ENCODE measurements at places on chromosomes 1 and 21.

GRCh38 chr1:171141688-171142415 is 43.2 kb upstream of the FMO2 start:
- DNase-seq: no peak

DNA sequence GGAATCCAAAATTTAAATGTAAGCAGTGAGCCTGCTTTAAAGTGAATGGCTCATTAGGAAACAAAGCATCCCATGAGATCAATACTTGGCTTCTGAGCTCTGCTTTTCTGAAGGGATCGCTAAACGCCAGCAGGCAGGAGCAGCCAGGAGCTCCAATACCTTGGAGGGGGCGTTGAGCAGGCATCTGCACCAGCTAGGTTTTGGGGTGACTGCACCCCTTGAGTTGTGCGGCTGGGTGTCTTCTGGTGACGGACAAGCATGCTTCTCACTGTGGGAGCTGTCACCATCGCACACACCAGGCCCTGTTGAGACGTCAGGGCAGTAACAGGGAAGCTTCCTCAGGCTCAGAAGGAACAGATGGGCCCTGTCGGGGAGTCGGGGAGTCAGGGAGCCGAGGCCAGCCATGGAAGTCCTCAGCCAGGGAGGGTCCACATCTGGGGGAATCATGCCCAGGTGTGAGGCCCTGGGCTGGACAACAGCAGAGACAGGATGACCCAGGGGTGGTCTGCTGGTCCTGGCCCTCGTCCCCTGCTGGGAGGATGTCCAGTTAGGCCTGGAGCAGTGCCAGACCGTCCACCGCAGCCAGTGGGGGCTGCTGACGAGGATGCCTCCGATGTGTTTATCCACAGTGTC is 57.9 kb upstream of the ADARB1 start:
- no peak for DNase-seq

- DNase-seq: no peak
Observed at GRCh38 chr1:176612791-176613190, 149.8 kb downstream of the PAPPA2 start.

GRCh38 chr1:152951711-152952110 is 4.7 kb downstream of the SPRR5 start:
- DNase-seq: no peak

DNA sequence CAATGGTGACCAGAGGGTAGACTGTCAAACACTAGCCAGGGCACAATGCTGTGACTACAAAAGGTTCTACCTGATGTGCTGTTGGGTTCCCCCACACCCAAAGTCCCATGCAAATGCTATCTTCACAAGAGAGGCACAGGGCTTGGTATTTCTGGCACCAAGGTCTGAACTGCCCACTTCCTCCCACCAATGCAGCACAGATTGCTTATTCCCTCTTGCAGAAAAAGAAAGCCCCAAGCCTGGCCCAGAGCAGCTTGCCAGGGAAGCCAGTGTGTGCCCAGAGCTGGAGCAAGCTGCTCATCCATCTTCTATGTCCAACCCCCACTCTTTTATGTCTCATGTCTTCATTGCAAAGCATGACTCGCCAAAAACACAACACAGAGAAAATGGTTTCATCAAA is 149.4 kb upstream of the CAMK1G start:
- DNase-seq: no peak

Data from stimulated activated CD8-positive, alpha-beta memory T cell treated with anti-CD3 and anti-CD28 coated beads, Interleukin-2, amount 100 ng/mL, for 1 hour (primary cell).